ENCODE measurements at places on chromosomes 4 and X.

DNA sequence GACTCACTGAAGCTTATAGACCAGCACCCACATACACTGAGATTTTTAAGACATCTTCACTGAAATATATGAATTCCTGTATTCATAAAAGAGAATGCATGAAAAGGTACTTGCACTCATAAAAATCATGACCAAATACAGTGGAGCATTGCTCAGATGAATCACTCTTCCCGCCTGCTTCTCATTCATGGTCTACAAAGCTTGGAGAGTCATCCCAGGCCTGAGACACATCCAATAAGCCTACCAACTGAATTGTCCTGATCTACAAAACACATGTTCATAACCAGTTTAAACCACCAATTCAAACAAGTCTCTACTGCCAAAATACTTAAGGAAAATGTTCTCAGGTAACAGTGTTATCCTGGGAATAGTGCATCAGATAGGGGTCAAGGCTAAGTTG is 38.1 kb downstream of the PROM1 start:
- DNase-seq, result no peak

DNA sequence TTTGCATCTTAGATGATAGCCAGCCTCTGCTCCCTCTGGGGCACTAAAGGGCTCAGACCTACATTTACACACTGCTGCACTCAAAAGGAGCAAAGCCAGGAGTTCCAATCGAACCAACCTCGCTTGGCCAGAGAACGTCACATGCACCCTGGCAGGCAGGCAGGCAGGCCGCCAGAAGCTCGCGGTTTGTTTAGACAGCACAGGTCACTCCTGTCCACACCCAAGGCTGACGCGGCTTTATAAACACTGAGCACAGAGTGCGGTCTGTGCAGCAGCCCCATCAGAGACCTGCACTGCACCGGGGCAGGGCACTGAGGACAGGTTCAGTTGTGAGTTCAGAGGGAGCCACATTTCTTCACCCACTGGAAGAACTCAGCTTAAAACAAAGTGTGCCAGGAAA is 143.9 kb downstream of the BCOR start:
- DNase-seq, result no peak

- DNase-seq, result no peak
Measured at GRCh38 chrX:1009771-1010170, 202.7 kb downstream of the CRLF2 start.

- DNase-seq, result no peak
Measured at GRCh38 chr4:68359508-68359907, 9.6 kb upstream of the YTHDC1 start.

DNA sequence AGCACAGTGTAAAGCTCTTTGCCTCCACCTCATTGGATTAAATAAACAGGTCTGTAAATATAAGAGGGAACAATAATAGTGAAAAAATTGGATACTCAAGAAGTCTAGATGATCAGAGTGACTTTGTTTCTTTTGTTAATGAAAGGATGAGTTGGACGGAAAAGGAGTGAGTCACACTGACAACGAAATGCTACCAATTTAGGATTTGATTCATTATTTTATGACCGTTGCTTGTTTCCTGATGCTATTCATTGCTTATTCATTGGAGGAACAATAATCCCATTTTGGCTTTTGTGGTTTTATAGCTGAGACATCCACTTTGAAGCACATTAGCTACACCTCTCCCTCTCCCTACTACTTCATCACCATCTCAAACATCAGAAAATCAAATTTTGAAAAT is 74.4 kb upstream of the DYNLT3 start:
- DNase-seq, result no peak

GRCh38 chr4:132660181-132660580 is 488.9 kb upstream of the PCDH10 start:
- no peak for DNase-seq

- no peak for DNase-seq
Measured at GRCh38 chr4:25875281-25875745, 12.5 kb upstream of the SEL1L3 start.

- no peak for DNase-seq
Measured at GRCh38 chr4:127881563-127881864, 821 bp downstream of the PLK4 start.

GRCh38 chrX:105331244-105331643 is 110.8 kb upstream of the TEX13A start:
- no peak for DNase-seq

DNA sequence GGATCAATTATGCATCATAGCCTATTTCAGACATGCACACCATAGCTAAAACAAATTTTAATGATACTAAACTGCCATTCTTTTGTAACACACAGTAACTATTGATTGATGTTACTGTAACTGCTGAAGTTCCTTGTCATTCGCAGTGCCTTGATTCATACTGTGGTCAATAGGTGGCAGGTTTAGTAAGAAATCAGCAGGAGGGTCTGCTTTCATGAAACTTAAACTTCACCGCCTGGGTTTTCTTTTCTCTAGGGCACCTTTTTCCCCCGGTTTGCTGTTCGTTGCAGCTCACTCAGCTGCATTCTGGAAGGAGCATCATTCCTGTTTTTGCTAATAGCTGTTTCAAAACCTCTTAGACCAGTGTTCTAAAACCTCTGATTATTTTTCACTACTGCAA is 88.1 kb downstream of the RPA4 start:
- DNase-seq, result no peak

- DNase-seq, result no peak
Measured at GRCh38 chr4:15989424-15989823, 26.4 kb upstream of the FGFBP2 start.

DNA sequence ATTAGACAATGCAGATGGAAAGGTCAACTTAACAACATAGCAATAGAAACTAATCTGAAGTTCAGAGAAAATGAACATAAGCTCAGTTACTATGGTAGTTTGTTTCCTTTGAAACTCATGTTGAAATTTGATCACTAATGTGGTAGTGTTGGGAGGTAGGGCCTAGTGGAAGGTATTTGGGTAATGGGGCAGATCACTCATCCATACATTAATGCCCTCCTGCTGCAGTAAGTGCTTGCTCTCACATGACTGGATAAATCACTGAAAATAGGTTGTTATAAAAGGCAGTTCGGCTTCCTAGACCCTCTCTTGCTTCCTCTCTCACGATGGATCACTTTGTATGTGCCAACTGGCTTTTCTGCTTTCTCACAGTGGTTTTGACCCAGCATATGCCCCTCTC is 567.4 kb upstream of the GALNT7 start:
- no peak for DNase-seq

DNA sequence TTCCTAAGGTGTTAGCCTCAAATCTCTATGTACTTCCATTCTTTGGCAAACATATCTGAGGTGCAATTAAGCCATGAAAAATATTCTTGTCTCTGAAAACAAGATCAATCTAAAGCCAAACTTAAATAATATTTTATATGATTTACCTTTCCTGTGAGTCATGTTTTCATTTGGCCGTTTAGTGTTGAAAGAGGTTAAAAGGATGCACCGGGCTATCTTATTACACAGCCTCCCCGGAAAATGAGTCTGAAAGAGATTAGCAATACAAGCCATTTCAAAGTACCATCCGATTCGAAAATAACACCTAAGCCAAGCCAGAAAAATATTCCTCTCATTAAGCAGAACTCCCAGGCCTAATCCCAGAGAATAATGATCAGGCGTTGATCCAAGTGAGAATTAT is 161.5 kb upstream of the EPHA5 start:
- no peak for DNase-seq

DNA sequence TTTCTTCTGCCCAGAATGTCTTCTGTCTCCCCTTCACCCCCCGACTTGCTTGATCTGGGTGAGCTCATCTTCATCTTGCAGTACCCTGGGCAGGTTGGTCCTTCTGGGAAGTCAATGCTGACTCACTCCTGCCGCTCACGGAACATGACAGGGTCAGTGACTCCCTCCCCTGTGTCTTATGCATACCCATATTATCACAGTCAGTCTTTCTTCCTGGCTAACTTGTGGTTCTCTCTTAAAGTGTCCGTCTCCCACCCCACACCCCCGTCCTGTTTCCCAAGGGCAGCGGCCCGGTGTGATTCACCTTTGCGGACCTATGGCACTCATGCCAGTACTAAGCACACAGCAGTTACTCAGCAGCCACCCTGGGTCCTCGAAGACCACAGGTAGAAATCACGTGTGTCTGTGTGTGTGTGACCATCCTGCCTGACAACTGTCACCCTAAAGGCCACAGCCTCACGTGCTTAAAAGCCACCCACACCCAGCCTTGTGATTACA is 17.7 kb downstream of the IQSEC2 start:
- DNase-seq, result no peak

DNA sequence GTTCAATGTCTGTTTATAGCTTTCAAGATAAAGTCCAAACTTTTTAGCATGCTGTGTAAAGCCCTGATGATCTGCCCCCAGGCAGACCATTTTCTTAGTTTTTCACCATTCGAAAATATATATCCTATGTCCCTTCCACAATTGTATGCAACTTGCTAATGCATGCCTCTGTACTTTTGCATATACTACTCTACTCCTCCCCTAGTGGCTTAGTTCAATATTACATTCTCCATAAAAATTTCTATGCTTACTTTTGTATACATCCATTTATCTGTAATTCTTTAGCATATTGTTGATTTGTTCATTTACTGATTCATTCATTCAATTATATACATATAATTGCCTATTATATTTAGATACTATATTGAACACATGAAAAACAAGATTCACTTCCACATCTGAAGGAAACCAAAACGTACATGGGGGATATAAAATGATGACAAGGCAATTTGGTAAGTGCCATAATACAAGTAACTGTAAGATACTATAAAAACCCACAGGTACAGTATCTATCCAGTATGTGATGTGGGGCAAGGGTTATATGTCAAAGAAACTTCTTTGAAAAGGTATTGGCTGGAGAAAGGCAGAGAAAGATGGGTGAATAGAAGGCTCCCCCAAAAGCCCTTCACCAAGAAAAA is 902.5 kb downstream of the FAM133A start:
- no peak for DNase-seq

GRCh38 chr4:153044036-153044435 is 107.9 kb downstream of the FHDC1 start:
- DNase-seq, result no peak

DNA sequence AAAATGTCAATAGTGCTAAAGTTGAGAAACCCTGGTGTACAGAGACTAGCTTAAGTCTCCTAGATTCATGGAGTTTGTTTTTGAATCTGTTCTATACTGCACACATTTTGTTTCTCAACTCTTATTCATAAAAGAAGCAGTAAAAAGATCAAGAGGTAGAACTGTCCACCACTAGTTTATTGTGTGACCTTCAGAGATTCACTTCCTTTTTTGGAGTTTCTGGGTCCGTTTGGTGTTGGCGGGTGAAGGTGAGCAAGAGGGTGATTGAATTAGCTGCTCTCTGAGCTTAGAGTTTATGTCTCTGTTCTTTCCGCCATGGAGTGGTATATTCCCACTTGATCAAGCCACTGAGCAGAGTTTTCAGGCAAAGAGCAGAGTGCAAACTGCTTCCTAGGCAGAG is 21.4 kb upstream of the PLAC1 start:
- DNase-seq, result no peak

DNA sequence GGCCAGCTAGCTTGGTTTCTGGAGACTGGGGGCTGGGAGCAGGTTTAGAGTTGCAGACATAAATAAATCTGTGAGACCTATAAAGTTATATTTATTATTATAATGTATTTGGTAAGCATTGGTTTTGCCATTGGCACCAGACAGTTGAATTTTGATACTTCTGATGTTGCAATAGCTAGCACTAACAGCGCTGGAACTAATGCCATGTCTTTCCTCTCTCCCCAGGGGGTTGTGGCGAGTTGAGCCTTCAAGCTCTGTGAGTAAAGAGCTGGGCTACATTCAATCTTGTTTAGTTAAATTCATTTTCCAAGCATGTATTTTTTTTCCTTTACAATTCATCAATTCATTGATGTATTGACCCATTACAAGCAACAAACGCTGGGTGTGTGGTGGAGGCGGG is 358.7 kb upstream of the NR3C2 start:
- no peak for DNase-seq

DNA sequence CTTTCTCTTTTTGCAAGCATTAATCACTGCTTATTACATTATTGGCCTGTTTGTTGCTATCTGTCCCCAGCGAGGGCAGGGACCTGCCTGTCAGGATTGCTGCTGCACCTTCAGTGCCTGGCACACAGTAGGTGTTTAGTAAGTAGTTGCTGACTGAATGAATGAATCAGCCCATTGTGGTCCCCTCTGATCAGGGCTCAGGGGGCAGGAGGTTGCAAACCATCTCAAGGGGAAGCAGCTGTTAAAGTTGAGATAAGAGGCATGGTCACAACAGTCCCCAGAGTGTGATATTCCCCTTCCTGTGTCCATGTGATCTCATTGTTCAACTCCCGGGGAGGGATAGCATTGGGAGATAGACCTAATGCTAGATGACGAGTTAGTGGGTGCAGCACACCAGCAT is 85.4 kb downstream of the WFS1 start:
- DNase-seq, result no peak

DNA sequence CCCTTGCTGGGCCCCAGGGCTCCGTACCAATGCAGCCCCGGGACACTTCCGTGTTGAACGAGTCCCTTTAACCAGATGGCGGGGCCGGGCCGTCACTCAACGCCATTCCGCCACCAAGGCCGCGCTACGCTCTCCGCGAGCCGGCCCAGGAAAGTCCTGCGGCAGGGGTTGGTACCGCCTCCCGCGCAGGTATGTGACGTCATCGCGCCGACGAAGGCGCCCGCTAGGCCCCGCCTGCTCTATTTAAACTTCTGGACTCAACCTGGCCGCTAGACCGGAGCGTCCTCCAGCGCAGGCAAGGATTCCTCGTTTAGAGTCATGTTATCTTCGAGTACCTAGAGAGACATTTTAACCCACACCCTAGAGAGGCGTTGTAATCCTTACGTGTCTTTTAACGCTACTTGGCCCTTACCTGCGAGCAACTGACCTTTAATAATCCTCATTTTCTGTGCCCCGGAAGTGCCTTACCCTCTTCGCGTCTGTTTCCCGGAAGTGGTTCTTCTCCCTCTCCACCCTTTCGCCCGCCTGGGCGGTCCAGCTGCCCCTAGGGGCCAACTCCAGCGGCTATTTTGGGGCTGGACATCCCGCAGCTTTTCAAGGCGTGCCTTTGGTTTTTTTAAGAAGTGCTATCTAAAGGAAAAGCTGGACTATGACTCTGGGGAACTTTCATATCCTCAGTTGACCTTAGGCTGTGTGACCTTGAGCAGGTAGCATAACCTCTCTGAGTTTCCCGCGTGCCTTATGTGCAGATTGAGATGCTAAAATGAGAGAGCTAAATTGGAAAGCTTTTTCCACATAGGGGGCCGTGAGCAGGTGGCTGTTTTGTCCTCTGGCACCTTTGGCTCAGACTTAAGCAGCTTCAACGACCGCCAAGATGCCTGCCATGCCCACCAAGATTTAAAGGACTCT is at the start of gene PNPLA4:
Gene PNPLA4 (minus strand): TSS at position 155 of the 909 bp plus-strand sequence. CDS start 1,294 bp downstream, outside the sequence.
- no peak for DNase-seq

DNA sequence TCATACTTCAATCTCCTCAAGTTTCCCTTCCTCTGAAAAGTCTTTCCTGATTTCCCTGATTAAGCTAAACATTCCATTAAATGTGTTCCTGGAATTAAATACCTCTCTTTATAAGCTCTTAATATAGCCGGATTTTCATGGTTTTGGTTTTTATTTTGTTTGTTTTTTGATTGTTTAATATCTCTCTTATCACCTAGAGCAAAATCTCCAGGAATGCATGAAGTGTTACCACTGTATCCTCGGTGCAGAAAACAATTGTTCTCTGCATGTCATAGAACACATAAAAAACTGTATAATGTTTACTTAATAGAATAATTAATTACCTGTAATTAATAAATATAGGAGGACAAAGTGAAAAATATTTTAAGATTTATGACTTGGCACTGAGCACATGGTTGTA is 86.2 kb downstream of the PCDH18 start:
- no peak for DNase-seq

Measured in NCI-H187 treated with DMSO at 0.1 percent for 48 hours (cell line).